NCI-H2227 treated with DMSO at 0.1 percent for 48 hours (cell line): ENCODE measurements at places on chromosomes 5 and 9.
A peak's percentile ranks its signal among the peaks of the same experiment; 100 is the strongest.

GRCh38 chr5:131375351-131375750 is 111.5 kb downstream of the CDC42SE2 start:
- DNase-seq: no peak

DNA sequence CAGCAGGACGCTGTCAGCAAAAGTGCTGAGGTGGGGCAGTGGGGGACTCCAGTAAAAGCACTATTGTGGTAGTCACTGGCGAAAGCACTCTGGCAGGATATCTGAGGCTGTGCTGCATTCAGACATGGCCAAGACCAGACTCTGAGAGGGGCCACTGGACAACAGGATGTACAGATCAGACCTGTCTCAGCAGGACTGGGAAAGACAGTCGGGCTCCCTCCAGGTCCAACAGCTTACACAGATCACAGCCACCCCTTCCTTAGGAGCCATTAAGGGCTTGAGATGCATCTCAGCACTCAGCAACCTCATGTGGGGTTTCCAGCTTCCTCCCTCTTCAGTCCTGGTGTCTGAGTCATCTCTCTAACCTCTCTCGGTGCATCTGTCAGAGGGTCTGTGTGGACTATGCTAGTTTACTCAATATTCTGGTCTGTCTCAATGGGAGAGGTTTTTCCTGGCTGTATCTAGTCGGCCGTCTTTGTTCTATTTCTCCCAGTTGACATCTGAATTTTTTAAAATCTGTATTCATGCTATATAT is 154.5 kb downstream of the CWC27 start:
- no peak for DNase-seq

DNA sequence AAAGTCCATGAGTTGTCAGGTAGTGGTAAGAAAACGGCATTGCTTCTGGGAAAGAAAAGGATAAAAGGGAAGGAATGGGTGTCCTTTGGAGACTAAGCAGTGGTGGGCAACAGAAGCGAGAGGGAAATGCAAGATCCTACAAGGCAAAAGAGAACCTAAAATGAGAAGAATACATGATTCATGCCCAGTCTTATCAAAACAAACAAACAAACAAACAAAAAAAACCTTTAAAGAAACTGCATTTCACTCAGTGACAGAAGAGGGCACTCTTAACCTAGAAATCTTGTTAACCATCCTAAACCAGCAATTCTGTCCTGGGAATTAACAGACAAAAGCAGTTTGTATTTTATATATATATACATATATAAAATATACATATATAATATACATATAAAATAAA is 88.5 kb downstream of the SUSD1 start:
- DNase-seq: peak; percentile 12

GRCh38 chr5:16609412-16609811 is 7.4 kb downstream of the RETREG1 start:
- DNase-seq: no peak

DNA sequence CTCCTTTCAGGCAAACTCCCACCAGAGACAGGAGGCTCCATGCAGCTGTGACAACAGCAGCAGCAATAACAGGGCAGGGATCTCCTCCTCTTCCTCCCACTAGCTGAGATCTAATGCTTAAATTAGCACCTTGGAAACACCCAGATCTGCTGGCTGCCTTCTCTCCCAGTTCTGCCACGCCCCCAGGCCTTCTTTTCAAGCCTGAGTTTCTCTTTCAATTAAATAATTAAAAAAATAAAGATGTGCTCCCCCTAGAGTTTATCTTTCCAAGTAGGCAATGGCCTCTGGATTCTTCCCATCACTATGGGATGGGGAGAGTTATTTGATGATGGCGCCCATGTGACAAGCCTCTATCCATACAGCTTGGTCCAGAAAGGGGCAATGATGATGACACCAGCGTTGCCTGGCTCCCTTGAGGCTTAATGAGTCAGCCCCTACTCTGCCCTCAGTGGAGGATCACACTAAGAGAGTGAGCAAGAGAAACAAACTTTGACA is 3.8 kb downstream of the FAM219A start:
- peak; percentile 30 for DNase-seq
